Camera-type eye (tissue), 1 donor: ENCODE measurements at places on chromosomes 12 and 14. TPM values are rescaled to one million over a fixed set of nuclear protein-coding genes. Genes with fewer than 3 reads are reported as not detected.

The PRIMA1 gene
- total RNA-seq: 2.9 TPM

The PMCH gene
- not detected for total RNA-seq

The P2RX4 gene
- total RNA-seq: 30.9 TPM

The ABCD2 gene
- total RNA-seq: 5.6 TPM

The MMP17 gene
- total RNA-seq: 22.9 TPM

The LRRC43 gene
- total RNA-seq: 1.6 TPM

The KERA gene
- 52.3 TPM for total RNA-seq

The KRT77 gene
- total RNA-seq: 1.2 TPM

The GNG2 gene
- total RNA-seq: 86.6 TPM

The SMCO3 gene
- 7.9 TPM for total RNA-seq

The NOXRED1 gene
- 1.6 TPM for total RNA-seq

The SIX6 gene
- 44.8 TPM for total RNA-seq

The PRH2 gene
- total RNA-seq: not detected

The B4GALNT1 gene
- total RNA-seq: 9.6 TPM

The HOXC4 gene
- not detected for total RNA-seq

The RIMBP2 gene
- 44.0 TPM for total RNA-seq

The CLEC4C gene
- not detected for total RNA-seq

The PPFIA2 gene
- 107 TPM for total RNA-seq

The CAMKK2 gene
- 26.2 TPM for total RNA-seq

The SDR9C7 gene
- 0.38 TPM for total RNA-seq

The MIP gene
- 303 TPM for total RNA-seq

The CBLN3 gene
- total RNA-seq: 2.0 TPM

The A2M gene
- 182 TPM for total RNA-seq

The RARG gene
- total RNA-seq: 50.7 TPM

The RFLNA gene
- total RNA-seq: 11.1 TPM

The LETMD1 gene
- 65.2 TPM for total RNA-seq

The SPIC gene
- total RNA-seq: not detected

The GLIPR1L1 gene
- total RNA-seq: not detected

The VDR gene
- 0.88 TPM for total RNA-seq
